ENCODE measurements at places on chromosomes 6 and 20.

DNA sequence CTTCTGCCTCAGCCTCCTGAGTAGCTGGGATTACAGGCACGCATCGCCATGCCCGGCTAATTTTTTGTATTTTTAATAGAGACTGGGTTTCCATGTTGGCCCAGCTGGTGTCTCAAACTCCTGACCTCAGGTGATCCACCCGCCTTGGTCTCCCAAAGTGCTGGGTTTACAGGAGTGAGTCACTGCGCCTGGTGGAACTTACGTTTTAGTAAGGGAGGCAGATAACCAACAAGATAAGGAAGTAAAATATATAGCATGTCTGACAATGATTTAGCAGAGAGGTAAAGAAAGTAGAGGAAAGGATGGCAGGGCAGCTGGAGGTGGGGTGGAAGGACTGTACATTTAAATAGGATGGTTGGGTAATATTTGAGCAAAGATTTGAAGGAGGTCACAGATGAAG is 12.8 kb upstream of the MYMX start:
- DNase-seq = no peak

- no peak for DNase-seq
Measured at GRCh38 chr20:63699466-63700198, 3.2 kb downstream of the TNFRSF6B start.

DNA sequence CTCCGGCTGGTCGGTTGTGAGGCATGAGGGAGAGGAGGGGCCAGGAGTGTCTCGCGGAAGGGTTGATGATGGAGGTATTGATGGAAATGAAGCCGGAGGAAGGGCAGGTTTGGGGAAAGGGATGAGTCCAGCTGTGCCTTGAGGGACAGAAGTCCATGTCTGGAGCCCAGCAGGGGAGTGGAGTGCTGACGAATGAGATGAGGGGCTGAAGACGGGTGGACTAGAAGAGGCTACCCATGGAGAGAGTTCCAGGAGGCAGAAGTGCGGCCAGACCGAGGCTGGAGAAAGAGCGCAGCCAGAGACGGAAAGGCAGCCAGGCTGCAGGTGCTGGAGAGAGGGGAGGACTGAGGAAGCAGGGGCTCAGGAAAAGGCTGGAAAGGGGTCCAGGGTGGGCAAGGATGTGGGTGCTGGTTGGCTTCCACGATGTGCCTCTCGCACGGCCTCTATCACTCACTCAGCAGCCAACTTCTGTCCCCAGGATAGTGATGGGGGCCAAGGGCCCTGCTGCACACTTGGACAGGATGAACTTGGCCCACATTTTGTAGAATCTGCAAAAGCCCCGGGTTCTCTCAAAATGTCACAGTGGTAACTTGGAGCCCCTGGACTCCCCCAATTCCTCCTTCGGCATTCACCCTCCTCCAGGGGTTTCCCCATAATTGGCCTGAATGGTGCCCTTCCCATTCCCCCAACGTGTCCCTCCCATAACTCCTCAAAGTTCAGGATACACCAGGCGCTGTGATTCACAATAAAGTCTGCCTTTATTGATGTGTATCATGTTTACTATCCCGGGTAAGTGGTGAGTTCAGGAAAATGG is 627 bp upstream of the EIF6 start:
- no peak for DNase-seq

DNA sequence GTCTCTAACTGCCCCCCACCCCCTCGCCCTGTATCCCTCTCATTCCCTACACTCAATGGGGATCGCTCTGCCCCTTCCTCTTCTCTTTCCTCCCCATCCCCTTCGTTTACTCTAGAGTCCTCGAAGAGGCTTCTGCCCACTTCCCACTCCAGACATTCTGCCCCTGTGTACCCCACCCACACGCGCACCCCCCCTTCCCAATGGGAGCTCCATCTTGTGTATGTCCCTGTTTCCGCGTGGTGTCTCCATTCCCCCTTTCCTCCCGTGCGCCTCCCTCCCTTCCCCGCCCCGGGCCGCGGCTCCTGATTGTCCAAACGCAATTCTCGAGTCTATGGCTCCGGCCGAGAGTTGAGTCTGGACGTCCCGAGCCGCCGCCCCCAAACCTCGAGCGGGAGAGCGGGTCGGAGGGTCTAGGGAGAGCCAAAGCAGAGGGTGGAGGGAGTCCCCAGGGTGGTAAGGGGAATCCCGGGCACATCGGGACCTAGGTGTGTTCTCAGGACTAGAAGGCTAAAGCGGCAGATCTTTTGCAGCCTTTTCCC is 679 bp upstream of the RING1 start:
- DNase-seq = no peak

- DNase-seq = no peak
Measured at GRCh38 chr20:11001764-11002540, 328.2 kb upstream of the JAG1 start.

DNA sequence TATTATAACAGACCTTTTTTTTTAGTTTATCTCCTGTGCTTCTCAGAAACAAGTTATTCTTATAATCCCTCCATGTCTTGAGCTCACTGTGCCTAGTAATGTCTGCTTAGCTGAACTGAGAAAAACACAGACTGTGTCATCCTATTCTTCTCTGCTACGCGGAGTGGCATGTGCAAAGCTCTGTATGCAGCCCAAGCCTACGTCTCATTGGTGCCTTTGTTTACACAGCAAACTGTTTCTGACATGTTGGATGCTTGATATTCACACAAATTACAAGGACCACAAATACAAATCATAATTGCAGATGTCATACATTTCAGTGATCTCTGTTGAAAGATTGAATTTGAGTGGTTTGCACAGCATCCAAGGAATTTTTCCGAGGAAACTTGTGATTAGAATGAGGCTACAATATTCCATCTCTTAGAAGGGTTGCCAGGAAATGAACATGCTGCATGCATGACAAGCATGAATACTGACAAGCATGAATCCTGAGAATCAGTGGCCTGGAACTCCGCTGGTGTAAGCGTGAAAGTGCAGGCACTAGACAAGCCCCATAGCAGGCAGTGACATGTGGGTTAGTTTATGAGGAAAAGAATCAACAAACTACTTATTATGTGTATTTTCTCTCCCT is 128.4 kb upstream of the SGK1 start:
- no peak for DNase-seq

DNA sequence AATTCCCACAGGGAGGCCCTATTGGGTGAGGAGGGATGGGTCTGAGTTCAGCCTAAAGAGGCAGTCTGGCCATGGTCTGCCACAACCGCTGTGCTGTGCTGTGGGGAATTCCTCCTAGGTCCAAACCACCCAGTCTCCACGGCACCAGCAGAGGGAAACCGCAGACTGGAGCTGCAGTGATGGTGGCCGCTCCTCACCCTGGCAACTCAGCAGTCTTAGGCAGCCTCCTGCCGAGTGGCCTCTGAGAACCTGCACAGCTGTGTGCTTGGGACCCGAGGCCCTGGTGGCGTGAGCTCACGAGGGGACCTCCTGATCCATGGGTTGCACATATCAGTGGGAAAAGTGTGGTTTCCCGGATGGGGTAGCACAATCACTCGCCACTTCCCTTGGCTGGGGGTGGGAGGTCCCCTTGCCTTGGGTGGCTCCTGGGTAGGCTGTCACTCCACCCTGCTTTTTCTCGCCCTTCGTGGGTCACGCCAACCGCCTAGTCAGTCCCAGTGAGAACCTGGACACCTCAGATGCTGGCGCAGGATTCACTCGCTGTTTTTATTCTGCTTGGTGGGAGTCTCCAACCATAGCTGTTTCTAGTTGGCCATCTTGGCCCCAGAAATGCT is 242.2 kb downstream of the CDH26 start:
- no peak for DNase-seq

DNA sequence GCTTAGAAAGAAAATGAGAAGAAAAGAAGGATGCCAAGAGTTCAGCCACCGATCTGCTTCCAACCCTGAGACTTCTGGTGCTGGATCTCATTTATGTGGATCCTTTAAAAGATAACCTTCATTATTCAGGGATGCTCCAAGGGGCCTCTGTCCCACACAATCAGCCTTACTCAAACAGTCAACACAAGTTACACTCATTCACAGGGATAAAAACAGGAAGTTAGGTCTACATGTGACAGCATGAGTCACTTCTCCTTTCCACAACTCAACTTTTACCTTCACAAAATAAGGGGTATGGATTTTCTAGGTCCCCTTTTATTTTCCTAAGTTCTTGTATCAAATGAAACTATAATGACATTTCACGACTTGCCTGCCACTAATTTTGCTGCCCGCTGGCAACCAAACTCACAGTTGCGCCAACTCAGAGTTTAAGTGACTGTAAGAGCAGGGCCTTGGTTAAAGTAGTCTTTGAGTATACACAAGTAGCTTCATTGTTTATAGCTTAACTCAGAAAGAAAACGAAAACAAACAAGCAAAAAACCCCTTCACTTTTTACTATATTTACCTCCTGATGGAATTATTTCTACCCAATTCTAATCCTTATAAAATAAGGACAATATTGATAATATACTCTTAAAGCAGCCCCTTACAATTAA is 278.8 kb upstream of the RUNX2 start:
- DNase-seq = no peak

GRCh38 chr6:101961357-101961756 is 567.8 kb downstream of the GRIK2 start:
- DNase-seq = no peak

DNA sequence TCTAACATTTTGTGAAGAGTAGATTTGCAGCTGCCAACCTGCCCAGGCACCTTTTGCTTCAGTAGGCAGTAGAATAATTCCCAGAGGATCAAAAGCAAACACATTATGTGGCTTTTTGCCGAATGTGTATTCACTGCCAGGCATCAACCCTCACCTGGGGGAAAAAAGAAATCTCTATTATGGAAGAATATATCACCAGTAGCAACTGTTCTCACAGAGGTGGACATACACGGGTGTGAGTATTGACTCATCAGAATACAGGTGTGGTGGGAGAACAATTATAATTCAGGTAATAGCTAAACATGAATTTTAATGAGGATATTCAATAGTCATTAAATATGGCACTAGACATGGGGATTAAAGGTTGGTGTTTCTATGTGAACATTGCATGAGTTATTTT is 910.7 kb downstream of the TFAP2A start:
- DNase-seq = no peak

- no peak for DNase-seq
Measured at GRCh38 chr6:163780994-163781393, 366.5 kb downstream of the QKI start.

DNA sequence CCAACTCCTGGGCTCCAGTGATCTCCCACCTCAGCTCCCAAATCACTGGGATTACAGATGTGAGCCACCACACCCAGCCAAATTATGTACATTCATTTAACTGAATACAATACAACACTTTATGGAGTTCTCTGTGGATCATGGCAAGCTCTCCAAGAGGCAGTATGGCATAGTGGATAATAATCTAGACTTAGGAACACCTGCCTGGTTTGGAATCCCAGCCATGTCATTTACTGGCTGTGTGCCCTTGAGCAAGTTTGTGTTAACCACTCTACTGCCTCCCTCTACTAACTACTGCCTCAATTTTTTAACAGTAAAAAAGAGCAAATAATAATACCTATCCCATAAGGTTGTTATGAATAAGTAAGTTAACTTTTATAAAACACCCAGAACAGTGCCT is 1.9 kb upstream of the ETV7 start:
- DNase-seq = no peak

- DNase-seq = no peak
Measured at GRCh38 chr6:8814440-8815000, 379.2 kb upstream of the SLC35B3 start.

GRCh38 chr6:144217264-144217663 is 66.9 kb downstream of the STX11 start:
- DNase-seq = no peak

- no peak for DNase-seq
Measured at GRCh38 chr6:40506954-40507353, 80.2 kb downstream of the LRFN2 start.

- no peak for DNase-seq
Measured at GRCh38 chr20:20027284-20027683, 10.1 kb downstream of the NAA20 start.

DNA sequence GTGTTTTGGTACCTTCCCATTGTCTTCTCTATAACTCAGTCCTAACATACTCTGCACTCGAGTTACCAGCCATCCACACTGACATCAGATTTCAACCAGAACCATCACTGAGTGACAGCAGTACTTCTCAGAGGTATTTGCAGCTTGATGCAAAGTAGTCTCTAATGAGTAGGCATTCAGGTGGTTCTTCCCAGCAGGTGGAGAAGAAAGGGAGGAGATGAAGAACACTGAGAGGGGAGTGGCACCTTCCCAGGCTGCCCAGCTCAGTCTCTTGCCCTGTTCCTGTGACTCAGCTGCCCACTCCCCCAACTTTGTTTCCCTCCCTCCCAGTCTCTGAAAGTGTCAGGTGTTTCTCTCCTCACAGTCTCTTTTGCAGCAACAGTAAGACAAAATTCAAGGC is 38.7 kb upstream of the SMIM28 start:
- no peak for DNase-seq

Measured in T-helper 22 cell (primary cell).